ENCODE measurements at places on chromosomes 6 and 20.

DNA sequence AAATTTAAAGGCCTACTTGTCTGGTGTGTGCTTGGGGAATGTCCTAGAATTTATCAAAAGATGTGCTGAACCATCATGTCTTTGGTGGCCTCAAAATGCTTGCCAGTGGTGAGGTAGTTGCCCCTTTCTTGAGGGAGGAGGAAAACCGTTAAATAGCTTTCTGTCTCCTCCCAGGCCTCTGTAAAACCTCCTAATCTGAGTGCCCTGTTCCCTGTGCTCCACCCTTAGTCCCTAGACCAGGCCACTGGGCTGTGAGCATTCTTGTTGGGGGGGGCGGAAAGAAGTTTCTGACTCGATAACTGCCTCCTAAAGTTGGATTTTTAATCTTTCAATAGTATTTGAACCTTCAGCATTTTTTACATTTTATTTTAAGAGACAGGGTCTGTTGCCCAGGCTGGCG is 23.1 kb downstream of the JARID2 start:
- no peak for DNase-seq

DNA sequence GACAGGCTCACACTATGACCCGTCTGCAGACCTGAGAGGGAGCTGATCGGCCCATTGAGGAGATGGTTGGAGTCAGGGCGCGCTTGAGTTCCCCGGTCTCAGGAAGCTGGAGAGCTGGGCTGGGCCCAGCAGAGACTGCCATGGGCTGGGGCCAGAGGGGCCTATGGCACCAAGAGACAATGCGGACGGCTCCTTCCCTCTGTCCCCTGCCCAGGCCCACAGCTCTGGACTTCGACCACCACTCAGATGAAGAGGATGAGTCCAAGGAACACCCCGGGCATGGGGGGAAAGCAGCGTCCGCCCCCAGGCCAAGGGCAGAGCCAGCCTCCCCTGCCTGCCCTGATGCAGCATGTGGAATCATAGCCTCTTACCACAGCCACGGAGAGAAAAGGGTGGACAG is 40.2 kb upstream of the PHACTR3 start:
- no peak for DNase-seq

GRCh38 chr6:131687022-131687421 is 14.2 kb downstream of the OR2A4 start:
- no peak for DNase-seq

GRCh38 chr6:3405679-3406078 is 51.2 kb downstream of the SLC22A23 start:
- DNase-seq = no peak

All from stimulated activated CD4-positive, alpha-beta T cell treated with anti-CD3 and anti-CD28 coated beads, Interleukin-1b, Interleukin-23, amount 100 ng/mL, for 1 hour (primary cell).